Activated CD8-positive, alpha-beta T cell treated with anti-CD3 and anti-CD28 coated beads for 36 hours (primary cell): ENCODE measurements at places on chromosomes 1 and 21. TPM values are rescaled to one million over a fixed set of nuclear protein-coding genes. Genes with fewer than 3 reads are reported as not detected.
A peak's percentile ranks its signal among the peaks of the same experiment; 100 is the strongest.

OPRD1 gene
- 0.02 TPM for total RNA-seq

ZNF436 gene
- total RNA-seq: 5.8 TPM

- H3K36me3 ChIP-seq: no peaks in the 10 kb centered on the region
- no peaks in the 10 kb centered on the region for H3K27me3 ChIP-seq
- H3K4me1 ChIP-seq: no peaks in the 10 kb centered on the region
- H3K4me3 ChIP-seq: no peak overlapping the region
These were observed 170.9 kb downstream of the LHX8 start for GRCh38 chr1:75305061-75305460.

GRCh38 chr1:24946861-24947658 lies 17.0 kb upstream of the RUNX3 start:
- peak overlapping the region; percentile 71 for H3K27ac ChIP-seq
- H3K27me3 ChIP-seq: no peaks in the 10 kb centered on the region
- H3K4me3 ChIP-seq: no peak overlapping the region
- peaks cover 73% of the 10 kb centered on the region for H3K4me1 ChIP-seq

DNA sequence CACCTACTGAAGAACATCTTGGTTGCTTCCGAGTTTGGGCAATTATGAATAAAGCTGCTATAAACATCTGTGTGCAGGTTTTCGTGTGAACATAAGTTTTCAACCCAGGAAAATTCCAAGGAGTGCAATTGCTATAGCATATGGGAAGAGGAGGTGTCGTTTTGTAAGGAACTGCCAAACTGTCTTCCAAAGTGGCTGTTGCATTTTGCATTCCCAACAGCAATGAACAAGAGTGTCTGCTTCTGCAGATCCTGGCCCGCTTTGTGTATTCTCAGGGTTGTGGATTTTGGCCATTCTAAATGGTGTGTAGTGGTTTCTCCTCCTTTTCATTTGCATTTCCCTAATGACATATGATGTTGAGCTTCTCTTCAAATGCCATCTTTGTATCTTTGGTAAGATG lies 23.8 kb downstream of the GNG4 start:
- no peak overlapping the region for H3K4me3 ChIP-seq
- H3K4me1 ChIP-seq: peaks cover 2% of the 10 kb centered on the region
- DNase-seq: no peak
- H3K27ac ChIP-seq: no peak overlapping the region

GRCh38 chr1:59903141-59903754 lies 23.3 kb downstream of the CYP2J2 start:
- H3K4me3 ChIP-seq: no peak overlapping the region
- H3K27ac ChIP-seq: no peak overlapping the region
- no peaks in the 10 kb centered on the region for H3K4me1 ChIP-seq
- peaks cover 2% of the 10 kb centered on the region for H3K36me3 ChIP-seq
- DNase-seq: peak; percentile 34
- H3K27me3 ChIP-seq: peaks cover 2% of the 10 kb centered on the region

DNA sequence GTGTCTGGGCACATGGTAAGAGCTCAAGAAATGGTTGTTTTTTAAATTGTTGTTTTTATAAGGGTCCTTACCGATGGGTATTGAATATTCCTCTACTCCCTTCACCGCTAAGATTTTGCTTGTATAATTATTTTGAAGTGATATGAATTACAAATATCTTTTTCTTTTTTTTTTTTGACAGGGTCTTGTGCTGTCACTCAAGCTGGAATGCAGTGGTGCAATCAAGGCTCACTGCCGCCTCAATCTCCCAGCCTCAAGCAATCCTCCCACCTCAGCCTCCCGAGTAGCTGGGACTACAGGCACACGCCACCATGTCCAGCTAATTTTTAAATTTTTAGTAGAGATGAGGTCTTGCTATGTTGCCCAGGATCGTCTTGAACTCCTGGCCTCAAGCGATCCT lies 27.1 kb upstream of the RAB3GAP2 start:
- H3K27ac ChIP-seq: no peak overlapping the region
- DNase-seq: no peak
- H3K36me3 ChIP-seq: no peaks in the 10 kb centered on the region
- no peaks in the 10 kb centered on the region for H3K4me1 ChIP-seq
- H3K4me3 ChIP-seq: no peak overlapping the region
- H3K27me3 ChIP-seq: peaks cover 19% of the 10 kb centered on the region

GRCh38 chr1:197862671-197863070 lies 39.8 kb upstream of the C1orf53 start:
- no peaks in the 10 kb centered on the region for H3K36me3 ChIP-seq
- DNase-seq: no peak
- no peaks in the 10 kb centered on the region for H3K4me1 ChIP-seq
- peaks cover 1% of the 10 kb centered on the region for H3K27me3 ChIP-seq
- H3K4me3 ChIP-seq: no peak overlapping the region
- H3K27ac ChIP-seq: no peak overlapping the region

DNA sequence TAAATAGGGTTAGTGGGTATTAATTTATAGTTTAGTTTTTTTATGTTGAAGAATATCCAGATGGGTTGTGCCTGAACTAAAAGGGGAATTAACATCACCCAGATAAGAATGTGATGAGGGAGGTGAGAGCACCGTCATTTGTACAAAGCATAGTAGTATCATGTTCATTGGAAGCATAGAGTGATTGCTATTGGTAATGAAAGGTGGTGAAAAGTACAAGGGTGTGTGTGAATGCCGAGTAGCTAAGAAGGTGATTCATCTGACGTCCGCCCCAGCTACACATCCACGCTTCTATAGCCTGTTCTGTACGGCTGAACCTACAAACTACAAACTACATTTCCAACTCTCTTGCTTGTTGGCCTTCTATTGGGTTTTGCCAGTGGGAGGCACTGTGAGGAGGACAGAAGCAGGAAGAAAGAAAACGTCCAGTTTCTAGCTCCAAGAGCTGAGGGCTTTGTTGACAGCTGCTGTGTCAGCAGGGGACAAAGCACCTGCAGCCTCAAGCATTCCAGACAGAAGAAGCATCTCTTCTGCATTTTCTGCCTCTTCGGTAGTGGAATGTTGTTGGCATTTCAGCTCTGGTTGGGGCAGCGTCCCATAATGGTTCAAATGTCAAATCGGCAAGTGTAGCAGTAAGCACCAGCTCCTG lies 404.8 kb downstream of the KCTD3 start:
- no peaks in the 10 kb centered on the region for H3K4me1 ChIP-seq
- H3K4me3 ChIP-seq: no peak overlapping the region
- H3K27me3 ChIP-seq: no peaks in the 10 kb centered on the region
- no peaks in the 10 kb centered on the region for H3K36me3 ChIP-seq

- H3K36me3 ChIP-seq: no peaks in the 10 kb centered on the region
- no peak overlapping the region for H3K4me3 ChIP-seq
- no peak overlapping the region for H3K27ac ChIP-seq
- H3K4me1 ChIP-seq: peaks cover 5% of the 10 kb centered on the region
- no peak for DNase-seq
These were observed 37.6 kb upstream of the RAP1A start for GRCh38 chr1:111582016-111582415.

GRCh38 chr1:185926588-185926987 lies 192.4 kb downstream of the HMCN1 start:
- H3K27me3 ChIP-seq: peaks cover 4% of the 10 kb centered on the region
- no peak for DNase-seq
- no peak overlapping the region for H3K4me3 ChIP-seq
- H3K4me1 ChIP-seq: no peaks in the 10 kb centered on the region
- H3K27ac ChIP-seq: no peak overlapping the region
- H3K36me3 ChIP-seq: no peaks in the 10 kb centered on the region

DNA sequence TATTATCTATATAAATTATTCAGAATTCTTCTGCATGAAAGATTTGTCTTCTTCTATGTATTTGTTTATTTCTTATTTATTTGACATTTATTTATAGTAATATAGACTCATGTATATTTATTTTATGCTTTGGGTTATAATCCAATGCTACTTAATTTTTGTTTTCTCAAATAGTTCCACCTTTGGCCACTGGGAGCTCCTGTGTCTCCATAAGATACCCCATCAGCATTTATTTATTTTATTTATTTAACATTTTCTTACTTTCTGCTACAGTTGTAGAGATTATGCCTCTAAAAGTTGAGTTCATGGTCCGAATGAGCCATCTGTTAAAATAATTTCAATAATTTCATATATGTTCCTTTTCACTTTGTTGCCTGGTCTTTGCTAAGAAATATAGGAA lies 289.4 kb downstream of the ADGRL2 start:
- no peaks in the 10 kb centered on the region for H3K4me1 ChIP-seq
- no peak overlapping the region for H3K27ac ChIP-seq
- no peak overlapping the region for H3K4me3 ChIP-seq
- H3K27me3 ChIP-seq: no peaks in the 10 kb centered on the region
